ENCODE measurements at places on chromosomes 16 and 17.

GRCh38 chr16:67459066-67459860 lies 21.7 kb downstream of the ATP6V0D1 start:
- DNase-seq, result no peak

DNA sequence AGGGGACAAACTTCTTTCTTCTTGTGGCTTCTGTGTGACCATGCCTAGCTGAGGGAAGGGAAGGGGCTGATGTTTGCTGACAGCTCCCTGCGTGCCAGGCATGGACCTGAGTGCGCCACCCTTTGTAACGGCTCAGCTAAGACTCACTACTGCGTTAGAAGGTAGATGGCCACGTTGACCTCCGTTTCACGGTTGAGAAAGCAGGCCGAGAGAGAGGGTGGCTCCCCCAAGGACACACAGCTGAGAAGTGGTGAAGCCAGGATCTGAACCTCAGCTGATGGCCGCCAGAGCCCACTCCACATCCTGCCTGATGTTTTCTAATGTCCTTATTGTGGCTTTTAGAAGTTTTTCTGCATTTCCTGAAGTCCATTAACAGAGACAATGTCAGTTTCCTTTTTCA lies 45.1 kb downstream of the RGS9 start:
- no peak for DNase-seq

DNA sequence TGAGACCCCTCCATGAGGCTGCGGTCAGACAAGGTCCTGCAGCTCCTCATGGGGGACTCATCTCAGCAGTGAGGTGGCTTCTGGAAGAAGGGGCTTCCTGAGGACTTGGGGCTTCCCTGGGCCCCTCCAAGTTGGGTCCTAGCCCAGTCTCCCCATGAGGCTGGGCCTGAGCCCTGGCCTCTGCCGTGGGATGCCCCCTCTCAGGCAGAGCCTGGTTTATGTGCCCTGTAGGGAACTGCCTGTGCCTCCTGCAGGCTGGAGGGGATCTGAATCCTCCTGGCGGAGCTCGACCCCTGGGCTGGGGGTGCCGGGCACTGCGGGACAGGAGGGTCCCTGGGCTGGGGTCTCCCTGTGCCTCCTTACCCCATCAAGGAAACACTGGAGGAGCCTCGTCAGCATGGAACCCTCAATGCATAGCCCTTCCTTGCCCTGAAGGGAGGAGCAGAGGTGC lies 45.8 kb downstream of the TNFRSF13B start:
- no peak for DNase-seq

DNA sequence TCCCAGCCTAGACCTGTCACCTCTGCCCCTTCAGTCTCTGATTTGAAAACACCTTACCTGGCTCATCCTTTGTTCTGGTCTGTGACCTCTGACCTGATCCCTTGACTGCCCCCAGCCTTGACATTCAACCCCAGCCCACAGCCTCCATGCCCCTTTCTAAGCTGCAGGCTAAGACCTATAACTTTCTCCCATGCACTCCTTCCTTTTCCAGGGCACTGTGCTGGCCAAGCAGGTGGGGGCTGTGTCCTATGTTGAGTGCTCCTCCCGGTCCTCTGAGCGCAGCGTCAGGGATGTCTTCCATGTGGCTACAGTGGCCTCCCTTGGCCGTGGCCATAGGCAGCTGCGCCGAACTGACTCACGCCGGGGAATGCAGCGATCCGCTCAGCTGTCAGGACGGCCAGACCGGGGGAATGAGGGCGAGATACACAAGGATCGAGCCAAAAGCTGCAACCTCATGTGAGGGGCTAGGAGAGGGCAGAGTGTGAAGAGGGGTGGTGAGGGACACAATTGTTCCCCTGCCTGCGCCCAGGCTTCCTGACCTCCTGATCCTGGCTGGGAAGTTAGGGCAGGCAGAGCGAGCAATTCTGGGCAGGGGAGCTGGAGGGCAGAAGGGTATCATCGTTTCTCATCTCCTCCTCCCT lies 3.3 kb downstream of the RND2 start:
- no peak for DNase-seq

DNA sequence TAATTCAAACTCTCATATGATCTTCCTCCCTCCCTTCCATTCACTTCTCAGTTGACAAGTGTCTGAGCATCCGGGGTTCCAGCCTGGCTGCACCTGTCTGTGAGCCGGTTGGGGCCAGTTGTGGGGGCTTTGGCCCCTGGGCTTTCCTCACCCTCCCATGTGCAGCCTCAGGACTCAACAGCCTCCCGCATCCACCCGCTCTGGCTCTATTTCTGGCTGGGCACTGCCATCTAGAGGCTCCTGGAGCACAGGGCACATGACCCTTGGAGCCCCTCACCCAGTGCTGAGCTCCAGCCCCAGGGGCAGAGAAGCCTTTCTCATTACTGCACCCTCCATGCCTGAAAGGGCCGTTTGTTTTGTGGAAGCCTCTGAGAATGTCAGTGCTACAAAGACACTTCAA lies 43.3 kb downstream of the HAPSTR1 start:
- DNase-seq, result no peak

Measured in fibroblast of skin of left quadriceps (primary cell).